ENCODE measurements at places on chromosomes 2 and 18.

GRCh38 chr2:140892911-140893637, 1237.7 kb downstream of the LRP1B start:
- no peak for DNase-seq

GRCh38 chr2:143182649-143183048, 53.4 kb downstream of the ARHGAP15 start:
- DNase-seq, result no peak

DNA sequence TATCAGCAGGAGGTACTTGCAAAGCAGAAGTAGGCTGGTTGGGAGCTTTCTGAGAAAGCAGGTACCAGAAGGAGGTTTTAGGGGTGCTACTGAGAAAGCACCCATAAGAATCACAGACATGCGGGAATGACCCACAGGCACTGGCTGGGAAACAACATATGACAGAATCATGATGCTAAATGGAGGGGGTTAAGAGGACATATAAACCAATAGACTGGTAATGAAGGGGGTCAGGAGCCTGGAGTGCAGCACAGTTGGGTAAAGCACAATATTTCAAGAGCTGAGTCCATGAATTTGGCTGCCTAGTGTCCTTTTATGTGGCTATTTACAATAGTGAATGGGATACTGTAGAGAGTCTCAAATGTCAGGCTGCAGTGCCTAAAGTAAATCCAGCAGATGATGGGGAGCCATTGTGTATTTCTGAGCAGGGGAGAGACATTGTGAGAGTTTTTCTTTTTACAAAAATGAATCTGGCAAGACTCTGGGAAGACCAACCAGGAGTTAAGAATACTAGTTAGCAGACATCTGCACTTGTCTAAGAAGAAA, 27.6 kb upstream of the GMCL1 start:
- DNase-seq, result peak; percentile 63

GRCh38 chr2:5756272-5756671, 64.1 kb downstream of the SOX11 start:
- no peak for DNase-seq

- no peak for DNase-seq
Observed at GRCh38 chr2:178315488-178315948, 121.2 kb downstream of the OSBPL6 start.

DNA sequence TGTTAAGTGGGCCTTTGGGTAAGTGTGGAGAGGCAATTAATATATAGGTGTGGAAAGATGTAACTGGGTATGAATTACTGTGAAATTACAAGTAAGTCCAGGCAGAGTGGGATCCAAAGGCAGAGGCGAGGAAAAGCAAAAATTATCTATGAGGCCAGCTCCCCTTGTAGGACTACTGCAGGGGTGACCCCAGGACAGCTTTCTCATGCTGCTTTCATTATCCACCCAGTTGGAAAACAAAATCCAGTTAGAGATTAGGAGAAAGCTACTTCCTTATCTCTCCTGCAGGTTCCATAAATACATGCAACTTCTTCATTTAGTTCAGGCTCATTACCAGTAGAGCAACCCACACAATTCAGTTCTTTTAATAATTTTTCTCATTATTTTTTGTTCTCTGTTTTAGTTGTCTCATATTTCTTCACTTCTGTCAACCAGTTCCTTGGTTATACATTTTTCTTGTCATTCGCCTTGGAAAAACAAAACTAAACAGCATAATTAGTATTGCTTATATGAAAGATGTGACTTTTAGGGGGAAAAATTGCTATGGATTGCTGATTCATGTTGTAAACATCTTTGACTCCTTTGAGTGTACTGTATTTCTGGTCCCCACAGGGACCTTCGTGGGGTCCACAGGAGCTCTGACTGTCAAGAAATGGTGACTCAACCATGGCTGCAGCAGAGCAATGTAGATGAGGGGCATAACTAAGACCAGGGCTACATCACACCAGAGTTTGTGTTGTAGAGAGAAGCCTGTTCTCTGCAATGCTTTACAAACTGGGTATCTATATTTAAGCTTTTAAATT, 110.4 kb upstream of the PARD3B start:
- DNase-seq, result no peak

DNA sequence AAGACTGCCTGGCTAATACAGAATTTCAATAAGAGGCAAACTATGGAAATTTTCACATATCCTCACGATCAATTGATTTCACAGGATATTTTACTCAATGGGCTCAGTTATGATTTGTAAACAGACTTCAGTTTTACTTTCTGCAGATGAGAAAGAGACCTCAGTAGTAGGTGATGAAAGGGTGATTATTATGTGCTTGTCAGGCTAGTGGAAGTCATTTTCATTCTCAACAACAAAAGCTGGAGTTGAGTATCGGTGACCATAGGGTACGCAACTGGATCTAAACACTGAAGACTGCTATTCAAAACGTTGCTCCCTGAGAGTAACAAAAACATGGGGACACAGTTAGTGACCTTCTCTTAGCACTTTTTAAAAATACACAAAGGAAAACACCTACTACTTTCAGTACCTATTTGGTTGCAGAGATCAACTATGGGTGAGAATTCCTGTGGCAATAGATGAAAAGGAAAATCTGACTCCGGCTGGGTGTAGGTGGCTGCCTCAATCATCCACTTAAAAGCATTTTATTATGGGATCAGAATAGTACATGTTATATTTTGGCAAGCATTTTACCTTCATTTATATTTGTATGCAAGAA, 126.2 kb upstream of the VRK2 start:
- no peak for DNase-seq

DNA sequence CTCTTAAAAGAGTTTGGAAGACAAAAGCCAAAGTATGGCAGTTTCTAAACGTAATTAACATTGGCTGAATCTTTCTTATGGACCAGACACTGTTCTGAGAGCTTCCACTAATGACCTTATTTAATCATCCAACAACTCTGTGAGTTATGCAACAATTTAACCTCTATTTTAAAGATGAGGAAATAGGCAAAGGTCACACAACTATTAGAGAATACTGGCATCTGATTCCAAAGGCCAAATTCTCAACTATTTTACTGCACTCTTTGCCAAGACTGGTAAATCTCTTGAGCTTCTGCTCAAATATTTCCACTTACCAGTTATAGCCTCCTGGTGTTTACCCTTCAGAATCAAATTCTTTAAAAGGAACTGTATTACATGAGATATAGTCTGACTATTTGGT, 42.1 kb upstream of the ERMN start:
- no peak for DNase-seq

- DNase-seq, result no peak
Observed at GRCh38 chr2:165582409-165582808, 112.9 kb downstream of the CSRNP3 start.

- DNase-seq, result no peak
Observed at GRCh38 chr2:19743641-19744040, 158.1 kb downstream of the TTC32 start.

GRCh38 chr2:150859162-150859561, 371.7 kb upstream of the RND3 start:
- no peak for DNase-seq

DNA sequence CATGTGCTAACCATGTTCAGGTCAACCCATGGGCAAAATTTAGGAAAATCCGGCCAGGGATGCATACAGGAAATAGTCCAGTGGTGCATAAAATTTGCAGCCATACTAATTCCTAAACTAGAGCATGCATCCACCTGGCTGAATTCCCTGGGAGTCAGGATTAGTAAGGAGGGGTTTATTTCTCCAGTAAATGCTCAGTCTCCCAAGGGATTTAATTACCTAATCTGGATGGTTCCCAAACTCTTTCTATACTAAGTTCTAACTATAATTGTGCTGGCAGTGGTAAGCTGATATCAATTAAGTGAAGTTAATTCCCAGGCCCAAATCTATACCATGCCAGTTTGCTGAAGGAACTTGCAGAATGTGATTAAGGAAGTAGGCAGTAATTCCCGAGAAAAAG, 26.2 kb upstream of the EVA1A start:
- no peak for DNase-seq

DNA sequence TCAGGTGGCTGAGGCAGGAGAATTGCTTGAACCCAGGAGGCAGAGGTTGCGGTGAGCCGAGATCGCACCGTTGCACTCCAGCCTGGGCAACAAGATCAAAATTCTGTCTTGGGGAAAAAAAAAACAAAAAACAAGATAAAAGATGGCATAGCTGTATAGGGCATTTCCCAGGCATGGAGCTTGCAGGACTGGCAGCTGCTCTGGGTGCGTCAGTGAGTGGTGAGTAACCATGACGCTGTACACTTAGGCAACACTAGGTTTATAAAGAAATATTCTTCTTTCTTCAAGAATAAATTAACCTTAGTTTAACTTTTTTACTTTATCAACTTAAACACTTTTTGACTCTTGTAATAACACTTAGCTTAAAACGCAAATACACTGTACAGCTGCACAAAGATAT, 15.4 kb downstream of the TGOLN2 start:
- no peak for DNase-seq

- DNase-seq, result no peak
Observed at GRCh38 chr2:179556425-179556824, 291.8 kb upstream of the SESTD1 start.

- DNase-seq, result no peak
Observed at GRCh38 chr18:4573735-4574134, 118.6 kb upstream of the DLGAP1 start.

DNA sequence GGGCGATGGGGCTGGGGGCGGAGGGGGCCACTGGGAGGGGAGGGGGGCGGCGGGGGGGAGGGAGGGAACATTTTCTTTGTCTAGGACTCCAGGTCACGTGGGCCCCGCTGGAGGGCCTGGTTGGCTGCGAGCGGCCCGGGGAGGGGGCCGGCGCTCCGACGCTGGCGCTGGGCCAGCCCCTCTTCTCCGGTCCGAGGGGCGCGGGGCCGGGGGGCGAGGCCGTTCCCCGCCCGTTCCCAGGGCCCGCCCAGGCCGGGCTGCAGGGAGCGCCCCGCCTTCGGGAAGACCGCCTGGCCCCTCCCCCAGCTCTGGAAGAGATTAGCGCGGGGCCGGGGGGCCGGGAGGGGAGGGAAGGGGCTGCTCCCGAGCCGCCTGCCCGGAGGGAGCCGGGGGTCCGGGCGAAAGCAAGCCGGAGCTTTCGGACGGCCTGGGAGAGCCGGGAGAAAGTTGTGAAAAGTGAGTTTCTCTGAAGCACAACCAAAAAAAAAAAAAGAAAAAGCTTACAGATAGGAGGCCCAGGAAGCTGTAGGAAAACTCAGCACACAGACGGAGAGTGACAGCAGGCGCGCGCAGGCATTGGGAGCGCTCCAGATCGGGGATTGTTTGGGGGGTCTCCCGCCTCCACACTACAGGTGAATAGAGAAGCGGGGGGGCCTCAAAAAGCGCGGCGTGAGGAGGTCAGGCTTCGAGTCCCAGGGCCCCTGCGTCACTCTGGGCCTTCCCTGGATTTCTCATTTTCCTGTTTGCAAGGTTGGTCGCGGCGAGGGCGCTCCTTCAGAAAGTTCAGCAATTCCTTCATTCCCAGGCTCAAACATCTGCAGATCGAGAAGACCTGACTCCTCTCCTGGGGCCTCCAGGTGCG, 84.1 kb upstream of the POMC start:
- DNase-seq, result peak; percentile 87

- DNase-seq, result no peak
Observed at GRCh38 chr18:13627639-13628038, 98.7 kb downstream of the FAM210A start.

- DNase-seq, result no peak
Observed at GRCh38 chr2:232980683-232981082, 32.4 kb downstream of the NGEF start.

DNA sequence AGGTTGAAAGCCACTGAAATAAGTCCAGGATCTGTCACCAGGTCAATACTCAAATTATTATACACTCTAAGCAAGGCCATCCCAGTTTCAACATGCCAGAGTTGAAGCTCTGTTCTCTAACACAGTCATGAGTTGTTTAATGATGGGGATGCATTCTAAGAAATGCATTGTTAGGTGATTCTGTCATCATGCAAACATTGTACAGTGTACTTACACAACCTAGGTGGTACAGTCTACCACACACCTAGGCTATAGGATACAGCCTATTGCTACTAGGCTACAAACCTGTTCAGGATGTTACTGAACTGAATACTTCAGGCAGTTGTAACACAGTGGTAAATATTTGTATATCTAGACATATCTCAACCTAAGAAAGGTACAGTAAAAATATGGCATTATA, 162.2 kb downstream of the BAZ2B start:
- DNase-seq, result no peak
